ENCODE measurements at places on chromosomes 1 and 21. TPM values are rescaled to one million over a fixed set of nuclear protein-coding genes. Genes with fewer than 3 reads are reported as not detected.

The OR2L2 gene
- not detected for total RNA-seq

The SDF4 gene
- total RNA-seq = 134 TPM

The LIN28A gene
- not detected for total RNA-seq

The CLCA2 gene
- not detected for total RNA-seq

The TMEM61 gene
- 0.62 TPM for total RNA-seq

The PAQR7 gene
- total RNA-seq = 4.7 TPM

The PLA2G4A gene
- 7.4 TPM for total RNA-seq

The NEGR1 gene
- not detected for total RNA-seq

The FCGR2B gene
- not detected for total RNA-seq

The GBP5 gene
- total RNA-seq = 0.05 TPM

The NBPF26 gene
- 6.0 TPM for total RNA-seq

The COL6A1 gene
- total RNA-seq = 23.1 TPM

The FCRL1 gene
- not detected for total RNA-seq

The ST6GALNAC3 gene
- total RNA-seq = 0.52 TPM

The ZYG11B gene
- total RNA-seq = 5.2 TPM

The NUAK2 gene
- 28.8 TPM for total RNA-seq

The NBPF6 gene
- not detected for total RNA-seq

The F13B gene
- total RNA-seq = not detected

The FAM72C gene
- total RNA-seq = 5.4 TPM

All from A549 treated with GW870086 at 1 μM for 4 hours (cell line).